Activated effector memory CD4-positive, alpha-beta T cell treated with Interleukin-2 at 50 U/mL for 16 hours (primary cell): ENCODE measurements at places on chromosomes 11 and 22.

DNA sequence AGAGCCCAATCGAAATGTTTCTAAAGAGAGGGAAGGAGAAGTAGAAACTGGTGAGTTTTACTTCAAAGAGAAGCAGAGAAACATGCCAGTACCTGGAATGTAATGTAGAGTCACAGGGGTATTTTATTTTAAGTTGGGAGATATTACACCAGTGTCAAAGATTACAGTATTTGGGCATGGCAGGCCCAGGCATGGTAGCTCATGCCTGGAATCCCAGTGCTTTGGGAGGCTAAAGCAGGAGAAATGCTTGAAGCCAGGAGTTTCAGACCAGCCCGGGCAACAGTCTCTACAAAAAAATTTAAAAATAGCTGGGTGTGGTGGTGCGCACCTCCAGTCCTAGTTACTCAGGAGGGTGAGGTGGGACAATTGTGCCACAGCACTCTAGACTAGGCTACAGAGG lies 2.7 kb downstream of the SYCE3 start:
- no peak for DNase-seq

DNA sequence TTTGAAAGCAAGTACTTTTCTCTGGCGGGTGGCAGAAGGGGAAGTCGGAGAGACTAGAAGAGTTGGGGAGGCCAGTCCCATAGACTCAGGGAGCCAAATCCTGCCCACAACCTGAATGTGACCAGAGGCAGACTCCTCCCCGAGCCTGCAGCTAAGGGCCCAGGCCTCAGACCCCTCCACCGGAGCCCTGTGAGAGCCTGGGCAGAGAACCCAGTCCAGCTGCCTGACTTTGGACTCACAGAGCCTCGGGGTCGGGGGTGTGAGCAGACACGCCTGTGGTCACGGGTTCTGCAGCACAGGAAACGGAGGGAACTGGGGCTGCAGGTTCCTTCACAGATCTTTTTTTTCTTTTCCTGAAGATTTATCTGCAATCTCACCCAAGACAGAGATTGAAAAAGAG lies 312.3 kb downstream of the CTTN start:
- DNase-seq = no peak

- DNase-seq = no peak
These were observed 13.0 kb downstream of the LRP5 start for GRCh38 chr11:68325183-68325906.

GRCh38 chr11:42960521-42961088 lies 351.2 kb upstream of the API5 start:
- DNase-seq = no peak

GRCh38 chr11:8242499-8243280 lies 21.0 kb downstream of the LMO1 start:
- no peak for DNase-seq

DNA sequence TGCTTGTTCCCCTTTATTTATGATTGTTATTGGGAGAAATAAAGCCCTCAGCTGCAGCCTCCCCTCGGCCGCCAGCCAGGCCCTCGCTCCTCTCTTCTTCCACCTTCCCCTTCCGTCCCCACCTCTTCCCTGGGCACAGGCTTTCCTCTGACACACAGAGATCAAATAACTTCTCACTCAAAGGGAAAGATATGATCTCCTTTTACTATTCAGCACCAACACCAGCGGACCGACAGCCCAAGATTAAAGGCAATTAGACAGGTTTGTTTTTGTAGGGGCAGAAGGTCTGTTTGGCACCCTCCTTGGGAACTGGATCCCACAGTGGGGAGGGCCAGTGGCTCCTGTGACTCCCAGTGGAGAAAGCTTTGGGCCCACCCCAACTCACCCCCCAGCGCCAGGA lies 23.0 kb downstream of the NECTIN1 start:
- DNase-seq = no peak

- DNase-seq = no peak
These were observed 108.9 kb upstream of the SLC5A12 start for GRCh38 chr11:26830757-26831156.

DNA sequence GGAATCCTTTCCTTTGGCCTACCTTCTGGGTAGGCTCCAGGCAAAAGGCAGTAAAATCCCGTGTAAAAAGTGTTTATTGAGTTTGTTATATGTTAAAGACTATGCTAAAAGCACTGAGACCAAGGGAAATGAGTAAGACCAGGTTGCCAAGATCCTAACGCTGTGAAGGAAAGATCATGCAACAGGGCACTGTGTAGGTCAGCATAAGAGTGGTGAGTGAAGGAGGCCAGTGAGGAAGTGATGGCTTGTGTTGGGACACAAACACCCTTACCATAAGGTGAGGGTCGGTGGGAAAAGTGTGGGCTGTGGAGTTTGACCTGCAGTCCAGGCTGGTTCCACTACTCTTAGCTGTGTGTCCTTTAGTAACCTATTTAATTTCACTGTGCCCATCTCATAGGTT lies 202.1 kb downstream of the DBX1 start:
- no peak for DNase-seq

DNA sequence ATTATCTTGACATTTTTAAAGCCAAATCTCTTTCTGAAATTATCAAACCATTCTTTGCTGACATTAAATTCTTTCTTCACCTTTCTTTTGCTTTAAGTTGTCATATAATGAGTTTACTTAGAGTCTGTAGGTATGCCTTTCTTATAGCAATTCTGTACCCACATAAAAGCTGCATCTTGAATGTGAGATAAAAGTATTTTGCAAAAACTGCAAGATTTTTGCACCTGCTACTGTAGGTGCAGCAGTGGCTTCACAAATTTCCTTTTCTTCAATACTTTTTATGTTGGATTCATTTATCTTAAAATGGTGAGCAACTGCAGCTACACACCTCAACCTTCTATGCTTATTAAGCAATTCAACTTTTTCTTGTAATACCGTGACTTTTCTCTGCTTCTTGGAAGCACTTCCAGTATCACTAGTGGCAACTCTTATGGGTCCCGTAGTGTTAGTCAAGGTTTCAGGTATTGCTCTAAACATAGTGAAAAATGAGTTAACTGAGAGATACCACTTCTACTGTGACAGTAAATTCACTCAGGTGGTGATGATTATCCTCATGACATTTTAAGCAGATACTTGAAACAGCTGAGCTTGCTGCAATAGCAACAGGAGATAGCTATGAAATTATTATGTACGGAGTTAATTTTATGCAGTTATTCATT lies 18.8 kb downstream of the ZFP91 start:
- no peak for DNase-seq

DNA sequence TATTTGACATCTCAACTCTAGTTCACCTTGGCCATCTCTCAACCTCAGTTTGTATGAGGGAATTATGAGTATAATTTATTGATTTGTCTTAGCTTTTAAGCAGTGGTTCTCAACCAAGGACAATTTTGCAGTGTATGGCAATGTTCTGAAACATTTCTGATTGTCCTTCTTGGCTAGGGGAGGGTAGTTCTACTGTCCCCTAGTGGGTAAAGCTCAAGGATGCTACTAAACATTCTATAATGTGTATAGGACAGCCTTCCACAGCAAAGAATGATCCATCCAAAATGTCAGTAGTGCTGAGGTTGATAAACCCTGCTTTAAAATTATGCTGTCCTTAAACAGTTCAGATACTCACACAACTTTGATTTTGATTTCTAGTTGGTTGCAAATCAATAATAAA lies 78.1 kb upstream of the ALKBH3 start:
- DNase-seq = no peak

GRCh38 chr11:57313788-57314135 lies 11.0 kb downstream of the TNKS1BP1 start:
- no peak for DNase-seq

DNA sequence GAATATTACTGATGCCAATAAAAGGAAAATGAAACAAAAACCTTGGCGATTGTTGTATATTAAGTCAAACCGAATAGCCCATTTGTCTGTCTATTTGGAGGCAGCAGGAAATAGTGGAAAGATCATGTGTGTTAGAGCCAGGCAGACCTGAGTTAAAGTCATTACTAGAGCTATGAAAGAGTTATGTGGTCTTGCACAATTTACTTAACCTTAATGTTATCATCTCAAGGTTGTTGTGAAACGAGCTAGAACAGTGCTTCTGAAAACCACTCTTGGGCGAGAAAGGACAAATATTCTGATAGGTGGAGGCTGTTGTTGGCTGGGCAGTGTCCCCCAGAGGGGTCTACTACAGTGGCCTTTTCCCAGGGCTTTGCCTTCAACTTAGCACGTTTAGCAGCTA lies 60.0 kb upstream of the NUP160 start:
- DNase-seq = no peak

DNA sequence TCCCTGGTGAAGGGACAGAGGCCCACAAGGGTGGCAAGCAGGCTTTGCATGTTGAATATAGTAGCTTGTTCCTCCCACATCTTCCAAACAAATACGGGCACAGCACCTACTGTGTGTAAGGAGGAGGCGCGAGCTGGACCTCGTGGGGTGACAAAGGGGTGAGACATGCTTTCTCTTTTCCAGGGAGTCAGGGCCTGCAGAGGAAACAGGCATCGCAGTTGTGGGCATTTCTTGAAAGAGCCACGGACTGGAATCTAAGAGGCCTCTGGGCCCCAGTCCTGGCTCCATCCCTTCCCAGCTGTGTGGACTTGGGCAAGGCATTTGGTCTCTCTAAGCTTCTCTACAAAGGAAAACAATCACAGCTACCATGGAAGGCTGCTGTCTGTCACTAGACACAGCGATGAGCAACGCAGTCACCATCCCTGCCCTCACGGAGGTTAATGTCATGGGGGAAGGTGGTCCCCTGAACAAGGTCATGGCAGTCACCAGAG lies 13.0 kb upstream of the CDC42EP1 start:
- DNase-seq = no peak

GRCh38 chr22:32222991-32223390 lies 18.1 kb upstream of the RFPL2 start:
- DNase-seq = no peak

DNA sequence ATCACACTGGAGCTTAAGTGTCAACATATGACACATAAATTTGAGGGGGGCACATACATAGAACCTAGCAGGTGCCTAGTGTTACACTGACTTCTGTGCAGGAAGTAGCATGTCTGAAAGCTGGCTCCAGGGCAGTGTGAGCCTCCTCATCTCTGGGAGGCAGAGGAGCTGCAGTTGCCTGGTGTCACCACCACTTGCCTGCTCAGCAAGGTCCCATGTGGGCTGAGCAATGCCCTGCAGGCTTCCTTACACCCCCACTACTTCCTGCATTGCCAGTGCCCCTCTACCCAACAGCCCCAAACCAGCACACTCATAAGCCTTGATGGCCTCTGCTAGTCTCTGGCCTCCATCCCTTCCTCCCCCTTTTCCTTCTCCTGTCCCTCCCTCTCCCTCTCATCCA lies 165.8 kb downstream of the BUD13 start:
- no peak for DNase-seq

DNA sequence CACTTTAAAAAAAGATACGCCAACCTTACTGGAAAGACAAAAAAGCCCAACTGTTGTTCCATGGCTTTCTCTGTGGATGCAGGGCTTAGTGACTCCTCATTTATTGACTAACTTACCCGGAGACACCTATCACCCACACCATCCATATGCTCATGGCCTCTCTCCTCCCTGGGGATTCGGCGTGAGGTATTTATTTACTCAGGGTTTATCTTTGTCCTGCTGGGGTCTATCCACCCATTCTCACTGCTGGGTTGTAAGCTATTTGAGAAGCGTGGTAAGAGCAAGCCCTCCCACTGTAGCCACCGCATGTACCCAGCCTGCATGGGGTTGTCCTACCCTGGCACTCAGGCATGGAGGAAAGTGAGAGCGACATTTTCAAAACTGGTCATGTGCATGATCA lies 93.6 kb downstream of the NELL1 start:
- no peak for DNase-seq

DNA sequence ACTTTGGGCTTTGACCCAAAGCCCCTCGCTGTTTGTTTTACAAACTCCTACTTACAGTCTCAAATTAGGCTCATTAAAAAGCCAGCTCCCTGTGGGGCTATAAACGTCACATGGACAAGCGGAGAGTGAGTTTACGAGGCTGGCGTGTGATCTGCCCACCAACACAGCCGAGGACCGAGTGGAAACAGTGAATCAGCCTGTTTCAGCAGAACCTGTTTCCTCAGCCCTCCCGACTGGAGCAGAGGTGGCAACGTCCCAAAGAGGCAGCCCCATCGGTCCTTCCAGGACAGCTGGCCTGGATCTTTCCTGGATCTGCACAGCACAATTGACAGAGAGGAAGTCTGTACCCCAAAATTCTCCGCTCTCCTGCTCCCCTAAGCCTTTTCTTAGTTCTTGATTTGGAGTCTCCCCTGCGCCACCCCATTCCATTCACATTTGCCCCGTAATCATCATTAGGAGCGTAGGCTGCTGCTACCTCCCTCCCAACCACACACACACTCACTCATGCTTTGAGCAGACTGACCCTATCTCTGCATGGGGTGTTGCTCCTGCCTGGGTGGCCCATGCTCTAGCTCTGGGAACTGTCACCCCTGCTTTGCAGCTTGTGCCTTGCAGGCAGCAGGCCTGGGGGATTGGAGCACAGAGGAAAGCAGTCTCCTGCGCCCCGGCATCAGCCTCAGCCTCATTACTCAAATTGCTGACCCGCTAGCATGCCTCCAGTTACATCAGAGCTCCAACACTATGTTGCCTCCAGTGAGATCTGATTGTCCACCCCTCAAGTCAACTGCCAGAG lies 117.8 kb downstream of the NAT10 start:
- no peak for DNase-seq

DNA sequence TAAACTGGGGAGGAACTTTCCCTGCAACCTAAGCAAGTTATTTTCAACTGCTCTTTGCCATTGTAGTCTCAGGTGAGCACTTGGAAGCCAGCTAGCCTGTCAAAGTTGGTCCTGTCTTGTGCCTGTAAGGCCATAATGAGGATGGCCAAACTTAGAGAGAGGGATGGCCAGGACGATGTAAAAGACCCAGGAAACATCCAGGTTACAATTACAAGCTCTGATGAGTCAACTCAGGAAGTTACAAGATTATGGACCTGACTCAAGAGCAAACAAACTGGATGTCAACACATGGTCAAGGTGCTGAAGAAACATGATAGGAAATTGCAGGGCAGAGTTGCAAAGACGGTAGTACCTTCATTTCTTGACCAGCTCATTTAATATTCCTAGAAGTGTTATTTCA lies 1.6 kb downstream of the GTPBP1 start:
- DNase-seq = no peak

DNA sequence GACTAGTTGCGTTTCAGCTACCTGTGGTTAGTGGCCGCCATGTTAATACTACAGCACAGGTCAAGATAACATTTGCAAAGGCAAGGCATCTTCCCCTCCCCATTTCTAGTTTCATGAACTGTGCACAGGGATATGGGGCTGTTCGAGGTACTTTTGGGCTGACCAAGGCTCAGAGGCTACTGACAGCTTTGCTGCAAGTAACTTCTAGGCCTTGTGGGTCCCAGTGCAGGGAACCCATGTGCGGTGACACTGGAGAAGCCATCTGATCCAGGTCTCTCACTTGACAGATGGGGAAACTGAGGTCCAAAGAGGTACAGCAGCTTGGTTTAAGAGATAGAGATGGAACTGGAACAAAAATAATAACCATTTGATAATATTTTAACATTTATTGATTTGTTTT lies 13.6 kb downstream of the TIMP3 start:
- DNase-seq = no peak

GRCh38 chr22:30028731-30029130 lies 51.5 kb upstream of the HORMAD2 start:
- DNase-seq = no peak
